Fibroblast of gingiva (primary cell): ENCODE measurements at places on chromosomes 13 and 19.

- DNase-seq: no peak
Measured at GRCh38 chr19:30593356-30593755, 221.2 kb downstream of the ZNF536 start.

DNA sequence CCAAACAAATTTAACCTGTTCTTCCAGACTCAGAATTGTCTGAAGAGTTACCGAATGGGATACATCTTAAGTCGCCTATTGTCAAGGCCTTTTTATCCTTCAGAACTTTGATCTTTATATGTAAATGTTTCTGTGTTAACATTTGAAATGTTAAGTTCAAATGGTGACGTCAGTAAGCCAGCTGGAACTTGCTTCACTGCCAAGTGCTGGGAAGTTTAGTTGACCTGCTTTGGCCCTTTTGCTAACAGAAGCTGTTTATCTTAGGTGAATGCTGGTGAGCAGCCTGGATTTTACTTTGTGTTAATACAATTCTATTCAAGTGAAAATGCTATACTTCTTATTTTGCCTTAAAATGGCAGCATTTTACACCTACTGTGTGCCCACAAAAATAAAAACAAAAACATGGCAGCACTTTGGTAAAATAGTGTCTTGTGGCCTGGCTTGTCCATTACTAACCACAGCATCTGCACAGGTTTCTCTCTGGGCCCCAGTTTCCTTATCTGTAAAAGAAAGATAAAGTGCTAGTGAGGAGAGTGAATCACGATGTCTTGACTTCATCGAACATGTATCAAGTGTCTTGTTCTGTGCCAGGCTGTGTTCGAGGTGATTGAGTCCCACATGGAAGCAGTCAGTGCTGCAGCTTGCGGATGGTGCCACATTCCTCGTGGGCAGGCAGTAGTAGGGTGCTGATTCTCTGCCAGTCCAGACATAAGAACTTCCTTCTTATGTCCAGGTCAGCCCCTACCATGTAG lies 2.2 kb downstream of the NAXD start:
- DNase-seq: peak; percentile 65

DNA sequence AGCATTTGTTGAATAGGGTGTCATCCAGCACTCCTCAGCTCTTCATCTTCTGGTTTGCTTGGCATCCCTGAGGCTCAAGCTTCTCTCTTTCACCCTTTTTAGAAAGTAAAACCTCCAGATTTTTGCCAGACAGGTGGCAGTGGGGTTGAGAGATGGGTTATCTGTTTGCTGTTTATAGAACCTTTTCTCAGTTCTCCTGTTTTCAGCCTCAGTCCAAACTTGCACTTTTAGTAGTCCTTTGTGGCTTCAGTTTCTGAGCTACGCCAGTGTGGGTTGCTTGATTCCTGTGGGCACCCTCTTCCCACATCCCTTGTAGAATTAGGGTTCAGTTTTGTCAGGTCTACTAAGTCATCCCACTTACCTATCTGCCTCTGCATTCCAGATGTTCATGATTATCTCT lies 147.9 kb downstream of the PAN3 start:
- DNase-seq: no peak

- DNase-seq: peak; percentile 29
Measured at GRCh38 chr13:90867336-90867683, 480.2 kb upstream of the MIR17HG start.

DNA sequence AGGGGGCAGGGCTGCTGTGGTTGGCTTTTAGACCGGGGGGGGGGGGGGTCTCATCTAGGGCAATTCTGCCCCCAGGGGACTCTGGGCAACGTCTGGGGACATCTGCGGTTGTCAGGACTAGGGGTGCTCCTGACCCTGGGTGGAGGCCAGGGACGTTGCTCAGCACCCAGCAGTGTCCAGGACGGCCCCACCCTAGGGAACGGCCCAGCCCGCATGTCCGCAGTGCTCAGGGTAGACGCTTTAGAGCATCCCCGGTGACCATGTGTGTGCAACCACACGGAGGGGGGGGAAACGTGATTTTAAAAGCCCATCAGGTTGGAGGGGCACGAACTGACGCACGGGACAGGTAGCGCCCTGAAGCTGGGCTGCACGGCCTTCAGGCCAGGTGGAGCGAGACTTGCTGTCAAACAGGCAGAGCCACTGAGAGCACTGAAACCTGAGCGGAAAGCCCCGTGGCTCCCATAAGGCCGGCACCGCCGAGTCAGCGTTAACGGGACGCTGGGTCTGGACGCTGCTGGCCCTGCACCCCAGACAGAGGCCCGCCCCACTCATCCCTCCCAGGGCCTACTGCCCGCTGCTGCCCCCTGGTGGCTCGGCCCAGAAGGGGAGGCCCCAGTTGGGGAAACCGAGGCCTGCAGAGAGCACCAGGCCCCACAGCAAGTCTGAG lies 8.3 kb downstream of the CACTIN start:
- DNase-seq: peak; percentile 71

DNA sequence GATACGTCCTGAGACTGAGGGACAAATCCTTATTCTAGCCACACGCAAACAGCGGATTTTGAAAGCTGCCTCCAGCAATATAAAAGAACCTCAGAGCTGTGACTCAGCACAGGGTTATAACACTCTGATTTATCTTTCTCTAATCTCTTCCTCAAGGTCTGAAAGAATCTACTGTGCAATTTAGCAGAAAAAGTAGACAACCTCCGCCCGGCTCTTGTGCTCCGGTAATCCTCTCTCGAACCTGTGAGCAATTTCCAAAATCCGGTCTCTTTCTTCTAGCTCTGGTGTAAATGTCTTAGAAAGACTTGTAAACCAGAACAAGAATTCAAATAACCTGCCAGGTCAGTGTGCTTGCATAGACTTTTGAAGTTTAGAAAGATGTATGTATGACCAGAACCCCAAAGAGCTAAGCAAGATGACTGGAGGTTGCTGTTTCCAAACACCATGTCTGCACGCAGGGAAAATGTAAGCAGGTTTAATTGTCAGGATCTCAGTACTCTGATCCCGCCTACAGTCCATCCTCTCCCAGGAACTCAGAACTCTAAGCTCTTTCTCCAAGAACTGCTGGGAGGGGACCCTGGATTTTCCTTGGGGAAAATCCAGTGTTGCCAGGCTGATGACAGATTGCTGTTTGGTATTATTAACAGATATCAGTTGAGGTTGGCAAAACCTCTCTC lies 338.1 kb downstream of the RFC3 start:
- DNase-seq: no peak

- DNase-seq: no peak
Measured at GRCh38 chr19:2250766-2251105, 1.6 kb downstream of the AMH start.

DNA sequence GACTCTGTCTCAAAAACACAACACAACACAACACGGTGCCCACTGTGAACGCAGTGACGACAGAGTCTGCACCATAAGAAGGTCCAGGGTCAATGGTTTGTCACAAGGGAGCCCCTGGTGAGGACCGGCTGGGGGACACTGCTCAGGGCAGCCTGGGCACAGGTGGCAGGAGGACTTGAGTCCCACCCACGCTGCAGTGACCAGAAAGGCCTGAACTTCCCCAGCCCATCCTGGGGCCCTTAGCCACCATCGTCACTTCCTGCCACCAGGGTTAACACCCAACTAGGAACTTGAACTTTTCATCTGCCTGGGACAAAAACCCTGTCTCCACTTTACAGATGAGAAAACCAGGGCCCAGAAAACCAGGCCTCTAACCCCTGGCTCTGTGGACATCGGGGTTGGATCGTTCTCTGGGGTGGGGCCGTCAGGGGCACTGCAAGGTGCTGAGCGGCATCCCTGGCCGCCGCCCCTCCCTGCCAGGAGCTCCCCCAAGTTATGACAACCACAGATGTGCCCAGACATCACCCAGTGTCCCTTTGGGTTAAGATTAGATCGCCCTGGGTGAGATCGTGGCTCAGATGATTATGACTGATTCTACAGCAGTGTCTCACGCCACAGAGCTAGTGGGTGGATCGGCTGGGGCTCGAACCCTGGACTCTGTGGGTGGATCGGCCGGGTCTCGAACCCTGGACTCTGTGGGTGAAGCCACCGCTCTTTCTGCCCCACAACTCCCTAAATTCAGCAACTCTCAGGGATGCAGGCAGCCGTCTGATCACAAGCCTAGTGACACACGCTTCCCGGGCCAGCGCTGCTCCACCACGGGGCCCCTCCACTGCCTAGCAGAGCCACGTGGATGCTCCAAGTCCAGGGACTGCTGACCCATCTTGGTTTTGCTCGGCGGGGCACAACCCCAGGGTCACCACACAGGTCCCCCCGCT lies 14.0 kb downstream of the MOB3A start:
- DNase-seq: no peak

GRCh38 chr19:2795827-2796658 lies 10.7 kb downstream of the THOP1 start:
- DNase-seq: no peak

- peak; percentile 79 for DNase-seq
Measured at GRCh38 chr19:55647732-55648584, at the start of gene CCDC106. Gene CCDC106, plus strand, starts transcription at chr19:55648212. Its CDS starts 835 bp downstream, at chr19:55649047.

- DNase-seq: no peak
Measured at GRCh38 chr19:52028780-52029123, 573 bp upstream of the ZNF614 start.

DNA sequence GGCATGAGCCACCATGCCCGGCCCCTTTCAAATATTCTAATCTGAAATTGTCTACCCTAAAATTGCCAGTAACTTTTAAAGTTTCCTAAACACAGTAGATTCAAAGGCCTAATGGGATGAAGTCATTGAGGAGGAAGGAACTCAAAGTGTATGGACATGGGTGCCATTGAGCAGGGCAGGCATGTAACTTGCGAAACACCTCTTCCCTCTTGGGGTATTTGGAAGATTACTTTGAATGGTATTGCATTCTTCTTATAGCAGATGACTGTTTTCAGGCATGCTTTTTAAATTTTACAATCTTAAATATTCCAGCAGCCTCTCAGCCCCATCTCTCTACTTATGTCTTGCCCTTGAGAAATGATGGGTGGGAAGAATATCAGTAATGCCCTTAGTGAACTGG lies 21.0 kb downstream of the TM9SF2 start:
- DNase-seq: peak; percentile 68

DNA sequence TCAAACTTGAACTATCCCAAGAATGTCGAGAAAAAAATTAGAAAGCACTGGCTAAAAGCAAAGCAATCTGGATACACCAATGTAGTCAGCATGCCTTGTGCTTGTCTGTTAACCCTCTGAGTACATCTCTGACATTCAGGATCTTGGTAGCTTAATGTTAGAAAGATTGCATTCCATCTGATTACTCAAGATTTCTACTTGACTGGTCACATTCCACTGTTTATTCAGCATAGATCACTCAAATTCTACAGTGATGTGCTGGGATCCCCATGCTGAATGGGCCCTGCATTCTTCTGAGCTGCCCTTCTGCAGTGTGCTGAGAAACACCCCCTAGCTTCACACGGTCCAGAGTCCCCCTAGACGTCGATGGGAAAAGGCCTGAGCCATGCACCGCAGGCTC lies 295.4 kb upstream of the MAB21L1 start:
- peak; percentile 77 for DNase-seq

DNA sequence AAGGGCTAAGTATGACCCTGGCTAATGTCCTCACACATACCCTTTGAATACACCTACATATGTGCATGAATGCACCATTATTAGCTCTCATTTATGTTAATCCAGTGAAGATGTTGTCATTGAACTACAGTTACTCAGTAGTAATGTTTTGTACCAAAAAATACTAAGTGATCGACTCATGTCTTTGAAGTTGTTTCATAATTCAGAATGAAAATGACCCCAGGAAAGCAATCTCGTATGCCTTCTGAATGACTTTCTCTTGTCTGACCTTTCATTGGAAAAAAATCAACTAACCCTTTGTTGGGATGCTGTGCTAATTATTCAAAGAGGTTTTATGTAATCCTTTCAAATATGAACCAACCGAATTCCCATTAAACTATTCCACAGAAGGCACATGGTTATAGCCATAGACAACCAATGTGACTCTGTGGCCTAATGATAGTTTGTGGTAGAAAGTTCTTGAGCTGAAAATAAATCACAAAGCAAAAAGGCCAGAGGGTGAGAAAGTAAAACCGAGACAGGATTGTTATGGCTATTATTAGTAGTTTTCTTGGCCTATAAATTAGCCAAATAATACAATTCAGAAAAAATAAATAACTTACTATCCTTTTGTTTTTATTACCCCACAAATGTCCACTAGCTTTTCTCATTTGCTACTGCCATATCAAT lies 86.8 kb upstream of the STARD13 start:
- DNase-seq: no peak

- DNase-seq: no peak
Measured at GRCh38 chr19:50968716-50969412, 527 bp downstream of the KLK6 start.

GRCh38 chr13:48646791-48647190 lies 6.9 kb upstream of the CYSLTR2 start:
- DNase-seq: no peak

- no peak for DNase-seq
Measured at GRCh38 chr19:7921302-7921966, 1.3 kb downstream of the SNAPC2 start.

- DNase-seq: no peak
Measured at GRCh38 chr13:76570510-76570971, 315.7 kb downstream of the KCTD12 start.

- no peak for DNase-seq
Measured at GRCh38 chr19:14516746-14517438, 1.3 kb downstream of the DNAJB1 start.

GRCh38 chr19:55304279-55304978 lies 20.6 kb downstream of the BRSK1 start:
- DNase-seq: no peak

DNA sequence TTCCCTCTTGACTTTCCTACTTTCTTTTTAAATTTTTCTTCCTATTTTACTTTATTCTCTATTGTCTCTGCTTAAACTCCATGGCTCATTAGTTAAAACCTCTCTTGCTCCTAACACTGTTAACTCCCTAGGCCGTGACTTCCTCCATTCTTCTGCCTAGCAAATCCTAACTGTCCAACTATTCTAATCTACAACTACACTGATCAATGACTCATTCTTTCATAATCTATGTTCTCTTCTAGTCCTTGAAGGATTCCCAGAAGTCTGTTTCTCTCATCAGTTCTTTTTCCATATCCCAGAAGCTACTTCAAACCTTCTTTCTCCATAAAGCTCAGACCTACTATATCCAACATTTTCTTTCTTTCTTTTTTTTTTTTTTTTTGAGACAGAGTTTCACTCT lies 66.9 kb downstream of the MICU2 start:
- no peak for DNase-seq

- DNase-seq: peak; percentile 69
Measured at GRCh38 chr19:45767881-45768654, 984 bp downstream of the SIX5 start.

- DNase-seq: no peak
Measured at GRCh38 chr19:58328999-58329398, 2.2 kb downstream of the ZSCAN22 start.

- no peak for DNase-seq
Measured at GRCh38 chr13:39945226-39945625, 289.8 kb downstream of the COG6 start.

DNA sequence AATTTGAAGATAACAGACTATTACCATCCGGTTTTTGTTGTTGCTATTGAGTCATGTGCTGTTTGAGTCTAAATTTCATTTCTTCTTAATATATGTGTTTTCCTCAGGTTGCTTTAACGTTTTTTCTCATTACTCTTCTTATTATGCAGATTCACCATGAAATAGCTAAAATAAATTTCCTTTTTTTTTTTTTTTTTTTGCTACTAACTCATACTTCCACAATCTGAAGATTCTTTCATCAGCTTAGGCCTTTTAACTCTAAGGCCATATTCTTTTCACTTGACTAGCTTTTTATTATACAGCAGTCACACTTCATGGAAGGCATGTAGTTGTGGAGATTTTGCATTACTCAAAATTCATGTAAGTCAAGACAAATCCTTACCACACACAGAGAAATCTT lies 23.9 kb upstream of the RCBTB2 start:
- no peak for DNase-seq
